CD8-positive, alpha-beta memory T cell (primary cell): ENCODE measurements at places on chromosomes 1 and 21.

DNA sequence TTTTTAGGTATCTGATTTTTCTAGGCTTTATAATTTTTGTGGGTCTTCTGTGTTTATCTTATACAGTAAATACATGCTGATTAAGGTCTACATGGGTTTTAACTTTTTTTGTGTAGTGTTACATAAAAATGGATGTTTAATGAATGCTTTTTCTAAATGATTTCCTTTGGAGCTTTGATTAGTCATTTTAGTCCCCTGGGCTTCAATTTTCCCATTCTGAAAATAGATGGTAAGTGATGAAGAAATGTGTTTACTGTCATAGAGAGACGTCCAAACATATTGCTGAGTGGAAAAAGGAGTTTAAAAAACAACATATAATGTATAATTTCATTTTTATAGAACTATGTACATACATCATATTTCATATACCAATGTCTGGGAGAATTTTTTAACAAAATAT, 140.9 kb upstream of the HMCN1 start:
- DNase-seq: no peak

GRCh38 chr1:151036356-151036755, at the start of gene BNIPL:
BNIPL (plus strand) TSS chr1:151036586; CDS start chr1:151036726, 140 bp downstream.
- no peak for DNase-seq

DNA sequence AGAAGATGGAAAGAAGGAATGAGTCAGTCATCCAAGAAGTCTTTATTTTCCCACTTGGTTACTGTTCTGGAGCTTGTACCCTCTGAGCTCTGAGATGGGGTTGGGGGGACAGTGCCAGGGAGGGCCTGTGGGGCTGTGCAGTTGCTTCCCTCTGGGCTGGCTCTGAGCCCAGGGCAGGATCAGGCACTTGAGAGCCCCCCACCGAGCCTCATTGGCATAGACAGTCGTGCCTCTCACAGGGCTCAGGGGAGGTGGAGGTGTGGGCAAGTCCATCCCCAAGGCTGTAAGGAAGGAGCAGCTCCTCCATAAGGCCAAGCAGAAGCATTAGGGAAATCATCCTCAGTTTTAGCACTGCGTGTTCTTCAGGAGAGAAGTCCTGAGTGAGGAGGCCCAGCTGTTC, 2.5 kb upstream of the ARL8A start:
- DNase-seq: no peak

GRCh38 chr1:12153181-12153785, 13.5 kb upstream of the TNFRSF1B start:
- no peak for DNase-seq

DNA sequence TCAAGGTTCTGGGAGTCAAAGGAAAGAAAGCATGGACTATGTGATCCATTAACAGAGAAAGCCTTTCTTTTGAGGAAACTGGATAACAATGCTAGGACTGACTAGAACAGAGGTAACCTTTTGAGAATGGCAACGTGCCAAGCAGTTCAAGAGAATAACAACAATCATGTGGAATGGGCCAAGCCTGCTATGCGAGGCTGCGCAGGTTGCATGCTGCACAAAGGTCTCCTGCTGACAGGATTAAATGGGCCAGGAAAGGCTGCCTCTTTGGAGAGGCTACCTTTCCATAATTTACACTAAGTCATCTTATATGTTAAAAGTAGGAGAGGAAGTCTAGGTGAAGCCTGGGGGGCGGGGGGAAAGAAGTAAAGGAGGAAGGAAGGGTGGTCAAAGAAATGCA, 5.8 kb downstream of the PCNX2 start:
- no peak for DNase-seq

- DNase-seq: no peak
Measured at GRCh38 chr1:108813326-108813725, 43.6 kb downstream of the AKNAD1 start.

DNA sequence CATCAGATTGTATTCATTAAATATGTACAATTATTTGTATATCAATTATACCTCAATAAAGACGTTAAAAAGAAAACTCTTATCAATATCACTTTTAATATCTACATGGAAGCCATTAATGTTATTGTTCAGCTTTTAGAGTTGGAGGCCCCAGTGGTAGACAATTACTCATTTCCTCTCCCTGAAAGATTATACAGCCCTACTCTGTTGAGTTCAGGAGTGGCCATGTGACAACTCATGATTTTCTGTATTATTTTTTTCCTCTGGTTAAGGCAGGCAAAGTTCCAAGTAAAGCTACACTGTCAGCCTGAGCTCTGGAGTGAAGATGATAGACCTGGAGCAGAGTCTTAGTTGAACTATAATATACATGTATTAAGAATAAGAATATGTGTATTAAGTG, 247.9 kb upstream of the B3GALT2 start:
- DNase-seq: no peak

GRCh38 chr1:205535866-205536758, 31.6 kb downstream of the CDK18 start:
- DNase-seq: peak; percentile 22

GRCh38 chr1:99017655-99018054, 13.0 kb upstream of the PLPPR5 start:
- DNase-seq: no peak

- DNase-seq: no peak
Measured at GRCh38 chr1:85438353-85438752, 26.6 kb downstream of the DDAH1 start.

DNA sequence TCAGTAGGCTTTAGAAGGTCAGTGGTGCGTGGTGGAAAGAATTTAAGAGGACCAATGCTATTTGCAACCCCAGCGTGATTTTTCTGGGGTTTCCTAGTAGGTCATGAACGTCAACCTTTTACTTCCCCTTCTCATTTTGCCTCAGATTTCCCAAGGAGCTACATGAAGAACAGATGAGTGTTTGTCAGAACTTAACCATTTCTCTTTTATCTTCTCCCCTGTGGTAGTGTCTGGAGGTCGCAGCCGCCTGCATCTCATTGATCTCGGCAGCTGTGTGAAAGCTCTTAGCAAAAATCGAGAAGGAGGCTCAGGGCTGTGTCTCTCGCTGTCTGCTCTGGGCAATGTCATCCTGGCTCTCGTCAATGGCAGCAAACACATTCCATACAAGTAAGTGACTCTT, 491.1 kb downstream of the KIF26B start:
- DNase-seq: no peak

- DNase-seq: no peak
Measured at GRCh38 chr1:29939079-29939478, 702.8 kb downstream of the PTPRU start.

- DNase-seq: no peak
Measured at GRCh38 chr1:47440599-47441081, 2.8 kb downstream of the FOXD2 start.

GRCh38 chr21:45515241-45516061, 26.8 kb downstream of the SLC19A1 start:
- DNase-seq: no peak

DNA sequence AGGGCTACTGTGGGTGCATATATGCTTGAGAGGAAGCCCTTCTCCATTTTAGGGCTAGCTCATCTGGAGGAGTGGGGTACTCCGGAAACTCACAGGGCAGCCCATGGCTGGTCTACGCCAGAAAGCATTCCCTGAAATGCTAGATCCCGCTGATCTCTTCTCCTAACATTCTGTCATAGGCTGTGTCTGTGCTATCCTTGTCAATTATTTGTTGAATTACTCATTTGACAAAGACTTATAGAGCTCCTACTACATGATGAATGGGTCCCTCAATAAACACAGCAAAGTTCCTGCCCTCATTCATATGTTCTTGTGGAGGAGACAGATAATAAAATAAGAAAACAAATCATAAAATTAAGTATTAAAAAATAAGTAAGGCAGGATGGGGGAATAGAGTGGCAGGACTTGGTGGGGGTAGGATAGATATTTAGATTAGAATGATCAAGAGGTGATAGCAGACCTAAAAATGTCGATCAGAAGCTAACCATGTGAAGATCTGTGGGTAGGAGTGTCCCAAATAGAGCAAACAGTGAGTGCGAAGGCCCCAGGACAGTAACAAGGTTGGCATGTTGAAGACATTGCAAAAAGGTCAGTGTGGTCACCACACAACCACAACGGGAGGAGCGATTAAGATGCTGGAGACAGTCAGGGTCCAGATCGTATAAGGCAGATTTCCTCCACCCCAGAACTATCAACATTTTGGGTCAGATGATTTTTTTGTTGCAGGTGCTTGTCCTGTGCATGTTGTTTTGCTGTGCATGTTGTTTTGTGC, 13.2 kb downstream of the NGF start:
- DNase-seq: no peak

DNA sequence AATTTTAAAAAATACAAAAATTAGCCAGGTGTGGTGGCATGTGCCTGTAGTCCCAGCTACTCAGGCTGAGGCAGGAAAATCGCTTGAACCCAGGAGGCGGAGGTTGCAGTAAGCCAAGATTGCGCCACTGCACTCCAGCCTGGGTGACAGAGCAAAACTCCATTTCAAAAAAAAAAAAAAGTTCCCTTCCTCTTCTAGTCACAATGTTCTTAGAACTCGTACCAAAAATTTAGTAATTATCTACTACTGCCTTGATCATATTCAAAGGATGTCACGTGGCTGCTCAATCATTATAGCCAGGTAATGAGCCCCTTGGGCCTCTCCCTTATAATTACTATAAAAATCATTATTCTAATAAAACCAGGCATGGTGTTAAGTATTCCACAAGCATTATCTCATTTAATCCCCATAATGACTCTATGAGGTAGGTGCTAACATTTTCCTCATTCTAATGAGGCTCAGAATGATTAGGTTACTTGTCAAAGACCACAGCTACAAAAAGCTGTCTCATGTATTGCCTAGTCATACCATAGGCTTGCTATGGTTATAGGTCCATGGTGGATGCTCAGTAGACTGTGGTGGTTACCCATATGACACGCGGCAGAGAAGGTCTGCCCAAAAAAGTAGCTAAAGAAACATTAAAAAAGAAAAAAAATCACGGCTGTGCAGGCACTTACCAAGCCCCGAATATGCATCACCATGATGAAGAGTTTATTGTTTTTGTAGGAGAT, 15.5 kb upstream of the PPP1R15B start:
- no peak for DNase-seq

GRCh38 chr1:81237473-81238089, 563.2 kb upstream of the ADGRL2 start:
- DNase-seq: no peak

DNA sequence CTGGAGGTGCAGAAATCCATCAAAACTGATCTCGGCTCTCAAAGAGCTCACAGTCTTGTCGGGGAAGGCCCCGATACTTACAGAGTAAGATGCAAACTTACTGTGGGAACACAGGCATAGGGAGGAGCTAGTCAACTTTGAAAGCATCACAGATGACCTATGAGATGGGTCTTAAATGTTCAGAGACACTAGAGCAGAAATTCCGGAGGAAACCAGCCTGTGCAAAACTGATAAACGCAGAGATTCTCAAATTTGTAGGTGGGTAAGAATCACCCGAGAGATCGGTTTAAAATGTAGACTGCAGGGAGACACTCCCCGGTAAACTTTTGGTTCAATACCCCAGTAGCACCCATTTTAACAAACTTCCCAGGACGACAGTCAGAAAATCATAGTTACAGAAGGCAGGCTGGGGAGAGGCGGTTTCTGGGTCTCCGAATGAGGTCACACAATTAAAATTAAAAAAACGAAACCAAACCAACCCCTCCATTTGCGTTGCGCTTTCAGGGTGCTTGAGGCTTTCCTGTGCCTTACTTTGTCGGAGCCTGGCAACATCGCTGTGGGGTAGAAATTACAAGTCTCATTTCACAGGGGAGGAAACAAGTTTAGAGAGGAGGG, 755 bp upstream of the THRAP3 start:
- peak; percentile 3 for DNase-seq

GRCh38 chr1:34286511-34286910, 109.8 kb downstream of the C1orf94 start:
- no peak for DNase-seq

DNA sequence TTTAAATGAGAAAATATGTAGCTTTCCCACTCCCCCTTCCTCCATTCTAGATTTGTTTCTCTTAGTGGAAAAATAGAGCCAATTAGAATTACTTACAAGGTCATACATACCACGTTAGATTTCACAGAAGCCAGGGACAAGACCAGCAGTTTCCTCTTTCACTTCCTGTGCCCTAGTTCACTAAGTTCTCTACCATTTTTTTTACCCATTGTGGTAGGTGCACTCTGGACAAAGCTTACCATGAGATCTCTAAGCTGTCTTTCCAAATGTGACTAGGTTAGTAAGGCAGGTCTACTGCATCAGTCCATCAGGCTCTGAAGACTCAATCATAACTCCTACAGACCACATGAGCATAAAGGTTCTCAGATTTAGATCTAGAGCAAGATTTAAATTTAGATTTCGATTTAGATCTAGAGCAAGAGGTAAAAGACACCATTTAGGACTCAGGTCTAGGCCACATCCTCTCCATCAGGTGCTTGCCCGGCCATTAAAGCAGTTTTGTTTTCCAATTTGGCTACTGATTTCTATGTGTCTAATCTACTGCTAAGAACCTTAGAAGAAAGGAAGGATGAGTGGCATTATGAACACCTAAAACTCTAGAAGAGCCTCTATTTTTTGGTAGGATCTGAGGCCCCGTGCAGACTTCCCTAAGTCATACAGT, 235.3 kb downstream of the FAF1 start:
- DNase-seq: no peak

- DNase-seq: no peak
Measured at GRCh38 chr1:225441314-225442122, 13.7 kb upstream of the LBR start.

DNA sequence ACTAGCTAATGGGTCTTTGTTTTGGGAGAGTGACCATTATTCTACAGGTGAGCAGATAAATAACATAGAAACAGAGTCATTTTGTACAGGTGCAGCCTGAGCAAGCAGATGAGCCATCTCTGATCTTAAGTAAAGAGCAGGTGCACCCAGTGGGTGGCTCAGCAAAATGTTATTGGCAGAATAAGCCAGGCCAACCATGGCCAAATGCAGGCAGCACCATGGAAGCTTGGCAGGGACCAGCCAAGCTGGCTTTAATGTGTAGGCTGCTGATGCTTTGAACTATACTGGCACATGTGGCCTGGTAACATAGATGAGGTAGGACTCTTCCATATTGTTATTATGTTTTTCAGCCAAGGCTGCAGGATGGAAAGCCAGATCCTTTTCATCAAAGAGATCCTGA, 553.3 kb upstream of the ZRANB2 start:
- DNase-seq: no peak

DNA sequence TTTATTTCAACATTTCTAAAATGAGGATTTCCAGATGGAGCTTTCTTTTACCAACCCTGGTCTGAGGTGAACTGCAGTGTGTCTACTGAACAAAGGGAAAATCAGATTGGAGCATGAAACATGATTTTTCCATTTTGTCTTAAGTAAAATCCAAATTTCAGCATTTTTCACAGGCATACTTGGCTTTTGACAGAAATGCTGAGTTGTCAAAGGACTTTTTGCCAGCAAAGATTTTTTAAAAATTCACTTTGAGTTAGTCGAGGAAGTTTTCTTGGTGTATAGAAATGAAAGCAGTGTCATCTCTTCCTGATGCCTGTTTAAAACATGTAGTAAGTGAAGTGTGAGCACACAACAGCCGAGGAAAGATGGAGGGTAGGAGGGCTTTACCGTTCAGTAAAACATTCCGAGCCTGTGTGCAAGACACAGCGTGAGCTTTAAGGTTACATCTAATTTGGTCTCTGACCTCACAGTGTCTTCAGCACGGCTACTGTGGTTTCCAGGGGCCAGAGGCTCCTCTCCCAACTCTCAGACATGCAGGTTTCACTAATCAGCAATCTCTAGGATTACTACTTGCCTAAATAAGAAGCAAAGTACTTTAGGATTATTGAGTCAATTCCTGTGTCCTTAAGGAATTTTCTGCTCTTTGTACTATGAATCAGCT, 45.9 kb downstream of the SAMD13 start:
- no peak for DNase-seq
